ENCODE measurements at places on chromosomes 16 and 17.

GRCh38 chr16:50246299-50247122 lies 19.8 kb upstream of the ADCY7 start:
- no peak for DNase-seq

- DNase-seq: no peak
Observed at GRCh38 chr16:78230832-78231231, 131.4 kb downstream of the WWOX start.

GRCh38 chr17:4742629-4743028 lies 2.9 kb upstream of the CXCL16 start:
- no peak for DNase-seq

- DNase-seq: no peak
Observed at GRCh38 chr17:41420134-41420533, 4.3 kb downstream of the KRT37 start.

DNA sequence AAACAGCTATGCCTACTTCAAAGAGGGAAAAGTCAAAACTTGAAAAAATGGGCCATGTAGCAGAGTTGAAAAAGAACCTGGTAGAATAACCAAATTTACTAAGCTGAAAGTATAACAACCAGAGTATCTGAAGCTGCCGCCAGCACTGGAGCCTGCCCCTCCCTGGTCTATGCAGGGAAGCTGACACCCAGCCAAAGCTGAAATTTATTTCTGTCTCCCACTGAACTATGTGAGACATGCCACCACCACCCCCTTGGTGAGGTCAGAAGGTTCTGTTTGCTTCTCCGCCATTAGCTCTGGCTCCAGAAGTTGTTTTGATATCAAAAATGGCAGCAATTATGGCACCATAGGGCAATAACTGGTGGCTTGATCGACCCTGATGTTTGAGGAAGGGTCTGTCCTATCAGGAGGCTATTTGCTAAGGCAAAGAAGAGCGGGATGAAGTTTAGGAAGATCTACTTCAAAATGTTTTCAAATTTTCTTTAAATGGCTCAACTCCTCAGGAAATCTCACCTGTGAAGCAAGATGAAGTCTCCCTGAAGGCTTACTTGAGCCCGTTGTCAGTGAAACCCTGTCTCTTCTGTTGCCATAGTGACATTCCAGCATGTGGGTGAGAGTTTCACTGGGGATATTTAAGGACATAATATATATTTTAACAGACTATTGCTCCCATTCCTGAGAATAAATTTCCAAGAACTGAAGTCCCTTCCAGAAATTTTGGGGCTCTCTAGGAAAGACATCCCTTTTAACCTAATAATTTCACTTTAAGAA lies 122.0 kb downstream of the COPRS start:
- DNase-seq: no peak

GRCh38 chr16:81564421-81564911 lies 119.9 kb downstream of the CMIP start:
- no peak for DNase-seq

Measured in left hindlimb (tissue), 1 donor.